ENCODE measurements at places on chromosomes 3 and 15.
A peak's percentile ranks its signal among the peaks of the same experiment; 100 is the strongest.

- DNase-seq, result peak; percentile 45
Measured at GRCh38 chr3:71583566-71584393, at the start of gene FOXP1. Gene FOXP1 (minus strand): TSS chr3:71583728. CDS start chr3:71198381, 385,347 bp downstream.

DNA sequence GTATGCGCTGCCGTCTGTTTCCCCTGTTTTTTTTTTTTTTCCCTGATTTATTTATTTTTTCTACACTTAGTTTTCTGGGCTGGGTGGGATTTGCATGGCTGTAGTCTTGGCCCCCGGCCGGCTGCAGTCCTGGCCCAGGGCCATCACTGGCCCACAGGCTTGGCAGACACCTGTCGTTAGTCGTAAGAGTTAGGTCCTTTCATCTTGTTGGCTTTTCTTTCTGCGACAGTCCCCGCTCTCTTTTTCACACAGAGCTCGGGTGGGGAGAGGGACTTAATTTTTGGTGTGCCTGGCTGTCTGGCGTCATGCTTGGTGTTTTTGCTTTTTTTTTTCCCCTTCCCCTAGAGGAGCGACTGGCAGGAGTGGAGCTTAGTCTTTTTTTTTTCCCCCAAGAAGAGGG lies 183.4 kb downstream of the KLF13 start:
- DNase-seq, result no peak

- DNase-seq, result no peak
Measured at GRCh38 chr3:158671821-158672214, 630 bp downstream of the LXN start.

DNA sequence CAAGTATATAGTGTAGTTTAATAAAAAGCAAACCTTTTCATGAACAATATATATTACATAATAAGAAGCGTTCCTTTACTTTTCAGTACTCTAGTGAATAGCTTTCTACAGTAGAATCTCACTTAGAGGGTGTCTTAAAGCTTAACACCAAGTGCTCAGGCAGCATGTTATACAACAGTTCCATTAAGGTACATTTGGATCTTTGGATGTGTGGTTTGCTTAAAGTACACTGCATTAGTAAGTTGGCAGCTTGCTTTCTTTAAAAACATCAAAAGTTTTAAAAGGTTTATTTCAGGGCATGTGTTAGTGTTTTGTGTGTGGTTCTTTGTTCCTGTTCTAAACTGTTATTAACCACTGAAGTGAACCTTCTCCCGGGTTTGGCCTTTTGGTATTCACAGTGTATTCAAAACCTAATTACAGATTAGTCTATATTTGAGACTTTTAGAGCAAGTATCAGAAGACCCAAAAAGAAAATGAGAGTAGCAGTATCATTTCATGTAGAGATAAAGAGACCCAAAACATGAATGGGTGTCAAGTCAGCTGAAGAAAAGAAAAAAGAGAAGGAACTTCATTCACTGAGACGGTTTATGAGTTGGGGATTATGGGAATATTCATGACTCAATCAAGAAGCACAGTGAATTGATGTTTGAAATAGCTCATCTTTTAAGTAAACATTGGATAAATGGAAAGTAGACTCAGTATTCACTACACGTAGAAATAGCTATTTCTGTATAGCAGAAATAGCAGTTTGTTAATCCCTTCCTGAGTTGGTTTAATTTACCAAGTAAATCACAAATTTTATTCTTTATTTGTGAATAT lies 93.9 kb downstream of the OPA1 start:
- DNase-seq, result no peak

GRCh38 chr3:156321945-156322344 lies 201.6 kb downstream of the KCNAB1 start:
- no peak for DNase-seq

GRCh38 chr3:59867185-59868002 lies 817.6 kb upstream of the CFAP20DC start:
- no peak for DNase-seq

DNA sequence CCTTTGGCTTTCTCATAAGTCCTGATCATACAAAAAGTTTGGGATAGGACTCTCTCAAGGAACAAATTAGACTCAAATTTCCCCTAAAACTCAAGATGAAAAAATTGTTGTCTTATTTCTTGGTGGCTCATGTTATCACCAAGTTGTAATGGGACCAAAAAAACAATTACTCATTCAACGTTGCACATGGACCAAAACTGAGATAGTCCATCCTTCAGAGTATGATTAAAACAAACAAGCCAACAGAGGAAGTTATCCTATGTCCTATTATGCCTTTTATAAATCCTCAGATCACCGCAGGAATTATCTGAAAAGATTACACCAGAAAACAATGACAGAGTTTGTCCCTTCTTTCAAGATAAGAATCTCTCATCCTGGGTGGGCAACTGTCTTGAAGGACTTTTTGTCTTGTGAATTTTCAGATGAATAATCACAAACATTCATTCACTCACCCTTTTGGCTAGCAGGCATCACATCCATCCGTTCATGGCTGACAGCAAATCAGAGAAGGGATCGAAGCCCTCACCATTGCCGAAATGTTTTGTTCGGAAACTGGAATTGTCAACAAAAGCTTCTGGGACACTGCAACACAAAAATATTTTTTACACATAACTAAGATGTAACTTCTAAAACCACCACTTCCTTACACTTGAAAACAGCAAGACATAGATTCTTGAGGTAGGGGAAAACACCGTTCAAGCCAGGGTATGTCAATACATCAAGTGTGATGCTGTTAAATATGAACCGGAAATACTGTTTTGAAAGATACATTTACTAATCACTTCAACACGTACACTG lies 90.4 kb downstream of the FOXP1 start:
- DNase-seq, result no peak

- no peak for DNase-seq
Measured at GRCh38 chr15:101165905-101166471, 85.9 kb downstream of the CHSY1 start.

GRCh38 chr3:50862221-50862620 lies 187.5 kb downstream of the DOCK3 start:
- no peak for DNase-seq

DNA sequence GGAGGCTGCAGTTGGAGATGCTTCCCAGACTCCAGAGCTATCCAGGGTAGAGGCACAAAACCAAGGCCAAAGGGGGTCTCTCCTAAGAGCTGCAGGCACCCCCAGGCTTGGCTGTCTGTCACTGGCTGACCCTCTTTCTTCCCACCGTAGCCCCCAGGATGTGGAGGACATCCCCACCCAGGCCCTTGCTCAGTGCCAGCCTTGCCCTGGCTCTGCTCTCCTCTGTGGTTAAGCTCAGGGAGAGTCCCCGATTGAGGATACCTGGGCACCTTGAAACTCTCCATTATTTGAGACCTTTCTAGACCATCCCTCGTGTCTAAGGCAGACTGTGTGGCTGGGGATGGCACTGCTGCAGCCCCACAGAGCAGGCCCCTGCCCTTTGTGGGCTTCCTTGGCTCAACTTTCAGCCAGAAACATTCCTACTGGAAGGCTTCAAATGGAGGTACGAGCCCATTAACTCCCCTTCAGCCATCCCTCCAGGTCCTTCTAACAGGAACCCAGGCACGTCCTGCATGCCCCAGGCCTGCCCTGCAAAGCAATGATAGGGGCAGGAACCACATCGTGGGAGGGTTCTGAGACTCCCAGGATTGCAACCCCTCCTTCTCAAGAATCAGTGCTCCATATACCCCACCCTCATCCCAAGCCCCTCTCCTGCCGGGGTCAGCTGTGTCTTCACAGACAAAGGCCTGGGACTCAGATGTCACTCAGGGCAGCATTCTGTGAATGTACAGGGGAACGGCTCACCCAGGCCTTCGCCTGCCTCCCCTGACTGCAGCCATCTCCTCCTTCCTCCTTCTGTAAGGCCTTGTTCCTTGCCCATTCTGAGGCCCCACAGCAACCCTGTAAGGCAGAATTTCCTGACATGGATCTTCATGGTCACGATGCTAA lies 102.9 kb upstream of the ABHD17C start:
- DNase-seq, result no peak

GRCh38 chr15:82855286-82856100 lies 46.1 kb downstream of the WHAMM start:
- no peak for DNase-seq

GRCh38 chr3:49257187-49257586 lies 19.8 kb downstream of the C3orf62 start:
- DNase-seq, result no peak

DNA sequence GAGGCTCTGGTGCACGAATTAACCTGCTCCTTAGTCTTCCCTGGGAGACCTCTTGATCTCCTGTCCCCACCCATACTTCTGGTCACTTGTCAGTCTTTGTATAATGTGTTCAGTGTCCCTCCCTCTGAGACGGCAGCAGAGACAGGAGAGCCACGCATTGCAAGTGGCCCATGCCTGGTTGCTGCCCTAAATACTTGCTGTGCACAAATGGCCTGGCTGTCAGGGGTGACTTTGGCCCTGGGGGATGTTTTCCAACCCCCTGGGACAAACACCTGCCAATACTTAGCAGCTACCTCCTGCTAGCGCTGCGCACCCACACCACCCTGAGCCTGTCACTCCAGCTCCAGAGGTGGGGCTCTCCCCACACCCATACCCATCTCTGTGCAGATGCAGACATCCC lies 17.2 kb downstream of the KLF13 start:
- DNase-seq, result no peak

GRCh38 chr3:157785102-157785826 lies 282.0 kb upstream of the VEPH1 start:
- DNase-seq, result no peak

DNA sequence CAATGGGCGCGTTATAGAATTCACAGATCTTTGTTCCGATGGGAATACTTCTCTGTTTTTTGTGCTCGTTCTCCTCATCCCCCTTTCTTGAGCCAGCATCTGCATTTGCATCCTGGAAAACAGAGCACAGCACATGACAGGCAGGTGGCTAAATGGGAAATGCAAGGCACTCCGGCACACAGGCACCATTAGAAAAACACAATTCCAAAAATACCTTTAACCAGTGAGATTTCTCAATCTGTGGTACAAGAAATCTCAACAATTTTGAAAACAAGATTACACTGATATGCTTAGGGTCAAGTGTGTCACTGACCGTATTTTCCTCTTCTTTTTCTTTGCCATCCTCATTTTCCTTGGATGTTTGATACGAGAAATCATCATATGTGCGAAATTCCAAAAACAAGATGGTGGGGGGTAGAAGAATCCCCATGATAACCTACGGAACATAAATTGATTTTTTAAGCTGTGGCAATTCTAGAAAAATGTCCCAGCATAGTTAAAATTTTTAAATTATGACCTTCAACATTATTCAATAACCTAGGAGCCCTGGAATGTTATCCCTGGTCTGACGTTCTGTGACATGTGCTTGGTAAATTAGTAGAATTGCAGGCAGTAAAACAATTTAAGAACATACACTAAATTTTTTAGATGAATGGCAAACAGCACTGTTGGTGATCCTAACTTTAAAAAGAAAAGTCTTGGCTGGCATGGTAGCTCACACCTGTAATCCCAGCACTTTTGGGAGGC lies 46.5 kb upstream of the MTMR10 start:
- no peak for DNase-seq

DNA sequence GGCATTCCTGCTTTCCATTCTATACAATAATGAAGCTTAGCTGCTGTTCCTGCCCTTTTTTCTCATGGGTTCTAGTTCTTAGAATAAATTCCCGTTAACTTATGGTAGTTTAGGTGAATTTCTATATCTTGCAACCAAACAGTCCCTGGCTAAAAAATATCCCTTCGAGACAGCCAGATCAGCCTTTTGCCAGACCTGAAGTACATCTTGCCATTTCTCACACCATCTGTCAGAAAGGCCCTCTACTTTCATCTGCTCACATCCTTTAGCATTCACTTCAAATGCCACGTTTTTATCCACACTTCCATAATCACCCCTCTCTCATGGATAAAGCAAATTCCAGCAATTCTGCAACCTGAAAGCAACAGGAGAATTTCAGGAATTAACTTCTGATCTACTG lies 145.4 kb downstream of the GAP43 start:
- no peak for DNase-seq

DNA sequence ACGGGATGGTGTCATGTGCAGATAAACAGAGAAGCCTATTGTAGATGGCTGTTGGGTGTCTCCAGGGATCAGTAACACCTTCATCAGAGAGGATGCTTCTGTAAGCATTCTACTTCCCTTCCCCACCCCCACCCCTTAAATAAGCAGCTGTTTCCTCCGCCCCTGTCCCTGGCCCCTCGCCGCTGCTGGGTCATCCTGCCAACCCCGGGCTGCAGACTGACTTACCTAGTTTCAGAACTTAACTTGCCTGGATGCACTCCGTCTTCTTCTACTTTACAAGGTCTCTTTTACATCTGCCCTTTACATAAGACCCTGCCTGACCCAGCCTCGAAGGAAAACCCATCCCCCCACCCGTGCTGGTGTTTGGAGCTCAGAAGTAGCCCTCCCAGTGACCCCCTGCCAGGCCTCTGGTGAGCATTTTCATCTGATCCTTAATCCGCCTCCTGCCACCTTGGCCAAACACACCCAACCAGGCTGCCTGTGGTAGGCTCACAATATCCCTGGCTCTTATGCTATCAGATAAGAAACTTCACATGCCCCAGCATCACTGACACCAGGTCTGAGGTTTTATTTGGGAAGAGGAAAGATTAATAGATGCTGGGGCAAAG lies 103.0 kb upstream of the HES1 start:
- DNase-seq, result no peak

GRCh38 chr3:53044711-53045517 lies 959 bp downstream of the SFMBT1 start:
- DNase-seq, result peak; percentile 55

DNA sequence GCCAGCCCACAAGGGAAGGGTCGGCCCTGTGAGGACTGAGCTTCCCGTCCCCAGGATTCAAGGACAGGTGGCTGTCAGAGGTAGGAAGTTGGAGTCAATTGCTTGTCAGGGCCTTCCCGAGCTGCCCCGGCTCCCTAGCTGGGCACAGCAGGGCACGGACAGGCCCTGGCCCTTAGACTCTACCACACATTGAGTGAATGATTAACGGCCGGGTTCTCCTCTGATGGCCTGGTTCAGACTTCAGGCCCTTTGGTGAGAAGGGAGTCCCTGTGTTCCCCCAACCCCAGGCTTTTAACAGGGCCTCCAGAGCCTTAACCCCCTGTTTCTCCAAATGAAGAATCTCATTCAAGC lies 16.4 kb upstream of the FGD5 start:
- no peak for DNase-seq

- DNase-seq, result no peak
Measured at GRCh38 chr3:52374173-52374572, 58.1 kb downstream of the DNAH1 start.

DNA sequence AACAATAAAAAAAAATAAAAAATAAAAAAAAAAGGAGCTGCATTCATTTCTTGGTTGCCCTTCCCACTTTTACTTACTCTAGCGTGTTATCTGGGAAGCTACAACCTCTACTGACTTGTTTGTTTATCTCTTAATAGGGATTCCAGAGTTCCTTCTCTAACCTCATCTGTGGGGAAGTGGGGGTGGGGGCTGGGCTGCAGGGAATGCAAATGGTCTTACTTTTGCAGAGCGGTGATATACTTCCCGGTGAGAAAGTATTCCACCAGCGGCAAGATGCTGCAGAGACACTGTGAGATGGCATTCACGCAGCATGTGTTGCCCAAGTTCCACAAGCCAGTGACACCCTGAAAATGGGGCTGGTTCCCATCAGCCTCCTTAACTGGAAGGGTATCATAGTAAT lies 2.1 kb downstream of the USP50 start:
- no peak for DNase-seq

Data from stimulated activated CD8-positive, alpha-beta memory T cell treated with anti-CD3 and anti-CD28 coated beads, Interleukin-7, amount 100 ng/mL, for 4 hours (primary cell).